ENCODE measurements at places on chromosomes 1 and 21. TPM values are rescaled to one million over a fixed set of nuclear protein-coding genes. Genes with fewer than 3 reads are reported as not detected.

The CD5L gene
- total RNA-seq: 2.4 TPM

The LAMC1 gene
- total RNA-seq: 107 TPM

The FMOD gene
- 9.9 TPM for total RNA-seq

The HAO2 gene
- total RNA-seq: not detected

The LCK gene
- total RNA-seq: 7.1 TPM

The CDC7 gene
- 1.2 TPM for total RNA-seq

The SCNM1 gene
- 17.1 TPM for total RNA-seq

The LMX1A gene
- not detected for total RNA-seq

The CELA2B gene
- not detected for total RNA-seq

The NPL gene
- 26.5 TPM for total RNA-seq

The DCAF6 gene
- total RNA-seq: 196 TPM

The C4BPB gene
- not detected for total RNA-seq

The MATN1 gene
- not detected for total RNA-seq

The DISP3 gene
- not detected for total RNA-seq

The SEC16B gene
- 0.32 TPM for total RNA-seq

The ELF3 gene
- 1.2 TPM for total RNA-seq

The LCE3E gene
- not detected for total RNA-seq

The MTARC1 gene
- total RNA-seq: 7.4 TPM

The ACADM gene
- total RNA-seq: 359 TPM

- no peaks in the 10 kb centered on the region for H3K4me1 ChIP-seq
- H3K36me3 ChIP-seq: no peaks in the 10 kb centered on the region
- H3K27ac ChIP-seq: no peak overlapping the region
- no peaks in the 10 kb centered on the region for H3K27me3 ChIP-seq
These were observed 168.0 kb upstream of the RAB4A start for GRCh38 chr1:229102741-229103391.

DNA sequence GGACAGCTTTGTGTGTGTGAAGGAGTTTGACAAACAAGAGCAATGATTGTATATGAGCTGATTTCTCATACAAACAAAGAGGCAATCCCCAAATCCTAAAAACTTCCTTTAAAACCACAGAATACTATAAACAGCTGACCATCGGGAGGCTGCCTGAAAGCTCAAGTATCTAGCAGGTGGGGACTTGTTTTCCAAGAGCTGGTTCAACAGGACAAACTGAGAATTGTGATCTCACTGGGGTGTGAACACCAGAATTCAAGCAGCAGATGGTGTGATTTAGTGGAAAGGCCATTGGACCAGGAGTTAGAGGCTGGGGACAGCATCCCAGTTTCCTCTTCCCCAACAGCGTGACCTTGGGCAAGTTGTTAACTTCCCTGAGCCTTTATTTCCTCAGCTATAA lies 13.9 kb downstream of the LMX1A start:
- H3K27ac ChIP-seq: no peak overlapping the region
- no peaks in the 10 kb centered on the region for H3K36me3 ChIP-seq
- H3K4me1 ChIP-seq: no peaks in the 10 kb centered on the region
- peaks cover 56% of the 10 kb centered on the region for H3K27me3 ChIP-seq
- H3K4me3 ChIP-seq: no peak overlapping the region
- no peak for DNase-seq

GRCh38 chr1:2528611-2528965 lies 1.5 kb downstream of the HES5 start:
- peaks cover 37% of the 10 kb centered on the region for H3K4me1 ChIP-seq
- peak overlapping the region; percentile 75 for H3K27ac ChIP-seq
- peak overlapping the region; percentile 53 for H3K4me3 ChIP-seq
- peaks cover 13% of the 10 kb centered on the region for H3K27me3 ChIP-seq
- DNase-seq: no peak

GRCh38 chr1:234675572-234675971 lies 65.6 kb upstream of the IRF2BP2 start:
- peak overlapping the region; percentile 52 for H3K27ac ChIP-seq
- H3K4me1 ChIP-seq: no peaks in the 10 kb centered on the region
- no peaks in the 10 kb centered on the region for H3K27me3 ChIP-seq
- DNase-seq: no peak

GRCh38 chr1:79976287-79976686 lies 969.8 kb upstream of the ADGRL4 start:
- H3K27ac ChIP-seq: no peak overlapping the region
- H3K36me3 ChIP-seq: no peaks in the 10 kb centered on the region
- H3K4me3 ChIP-seq: no peak overlapping the region
- no peaks in the 10 kb centered on the region for H3K27me3 ChIP-seq
- DNase-seq: no peak

GRCh38 chr21:42041246-42041645 lies 29.9 kb upstream of the UMODL1 start:
- no peak for DNase-seq
- no peaks in the 10 kb centered on the region for H3K27me3 ChIP-seq
- H3K4me1 ChIP-seq: peaks cover 9% of the 10 kb centered on the region
- H3K27ac ChIP-seq: peak overlapping the region; percentile 47
- H3K36me3 ChIP-seq: no peaks in the 10 kb centered on the region

GRCh38 chr1:164263540-164263939 lies 295.4 kb upstream of the PBX1 start:
- H3K27ac ChIP-seq: no peak overlapping the region
- H3K4me1 ChIP-seq: no peaks in the 10 kb centered on the region
- no peaks in the 10 kb centered on the region for H3K27me3 ChIP-seq
- no peaks in the 10 kb centered on the region for H3K36me3 ChIP-seq
- DNase-seq: no peak
- H3K4me3 ChIP-seq: no peak overlapping the region

DNA sequence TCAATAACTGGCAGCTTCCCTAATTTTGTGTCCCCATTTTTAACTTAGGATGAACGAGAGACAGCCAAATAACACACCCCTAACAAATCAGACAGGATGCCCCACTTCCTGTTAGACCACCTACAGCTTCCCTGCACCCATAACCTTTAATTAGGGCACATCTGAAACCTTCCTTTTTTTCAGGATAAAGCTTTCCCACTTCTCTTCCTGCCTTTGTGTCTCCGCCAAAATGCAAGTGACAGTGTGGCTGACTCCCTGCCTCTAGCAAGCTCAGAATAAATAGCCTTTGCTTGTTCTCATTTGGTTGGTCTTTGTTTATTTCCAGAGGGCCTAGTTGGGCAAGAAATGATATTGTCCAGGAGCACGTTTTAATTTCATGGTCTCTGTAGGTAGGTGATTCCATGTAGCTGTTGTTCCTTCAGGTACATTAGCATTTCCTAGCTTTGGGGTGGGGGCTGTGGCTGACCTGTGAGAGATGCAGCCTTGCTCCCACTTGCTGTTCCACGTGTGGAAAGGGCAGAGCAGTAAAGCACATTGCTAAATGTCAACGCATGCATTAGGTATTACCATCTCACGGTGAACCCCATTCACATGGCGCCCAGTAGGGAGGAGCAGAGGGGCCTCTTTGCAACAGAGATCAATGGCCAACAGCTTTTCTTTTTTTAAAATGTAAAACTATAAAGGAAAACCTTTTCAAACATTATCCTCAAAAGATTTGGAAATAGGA lies 154.9 kb downstream of the ST6GALNAC3 start:
- no peaks in the 10 kb centered on the region for H3K4me1 ChIP-seq
- H3K27me3 ChIP-seq: no peaks in the 10 kb centered on the region
- peak overlapping the region; percentile 55 for H3K27ac ChIP-seq
- no peak for DNase-seq
- H3K4me3 ChIP-seq: no peak overlapping the region

GRCh38 chr1:226967665-226968064 lies 27.6 kb downstream of the COQ8A start:
- H3K27me3 ChIP-seq: no peaks in the 10 kb centered on the region
- H3K4me3 ChIP-seq: no peak overlapping the region
- peaks cover 64% of the 10 kb centered on the region for H3K36me3 ChIP-seq
- peak overlapping the region; percentile 54 for H3K27ac ChIP-seq
- DNase-seq: no peak

GRCh38 chr1:179812501-179813292 lies 64.9 kb downstream of the TOR1AIP2 start:
- H3K36me3 ChIP-seq: no peaks in the 10 kb centered on the region
- H3K4me1 ChIP-seq: peaks cover 35% of the 10 kb centered on the region
- no peak overlapping the region for H3K4me3 ChIP-seq

GRCh38 chr1:24294228-24294672 lies 24.9 kb upstream of the GRHL3 start:
- no peaks in the 10 kb centered on the region for H3K36me3 ChIP-seq
- no peaks in the 10 kb centered on the region for H3K27me3 ChIP-seq
- no peak for DNase-seq
- H3K4me1 ChIP-seq: peaks cover 9% of the 10 kb centered on the region
- H3K4me3 ChIP-seq: no peak overlapping the region

- no peak for DNase-seq
- H3K27me3 ChIP-seq: no peaks in the 10 kb centered on the region
- H3K4me3 ChIP-seq: no peak overlapping the region
- H3K4me1 ChIP-seq: peaks cover 6% of the 10 kb centered on the region
- H3K27ac ChIP-seq: no peak overlapping the region
These were observed 260.6 kb upstream of the VAMP3 start for GRCh38 chr1:7510389-7510931.

- H3K27ac ChIP-seq: peak overlapping the region; percentile 34
- peaks cover 6% of the 10 kb centered on the region for H3K4me1 ChIP-seq
- DNase-seq: no peak
- no peak overlapping the region for H3K4me3 ChIP-seq
- no peaks in the 10 kb centered on the region for H3K36me3 ChIP-seq
- H3K27me3 ChIP-seq: no peaks in the 10 kb centered on the region
These were observed 12.3 kb downstream of the RYR2 start for GRCh38 chr1:237054313-237054712.

GRCh38 chr1:95854457-95854856 lies 620.4 kb downstream of the RWDD3 start:
- no peak for DNase-seq
- H3K4me1 ChIP-seq: no peaks in the 10 kb centered on the region
- no peak overlapping the region for H3K4me3 ChIP-seq
- no peaks in the 10 kb centered on the region for H3K27me3 ChIP-seq
- H3K27ac ChIP-seq: no peak overlapping the region

- no peak overlapping the region for H3K27ac ChIP-seq
- H3K27me3 ChIP-seq: no peaks in the 10 kb centered on the region
- no peaks in the 10 kb centered on the region for H3K36me3 ChIP-seq
- no peaks in the 10 kb centered on the region for H3K4me1 ChIP-seq
- H3K4me3 ChIP-seq: no peak overlapping the region
These were observed 140.7 kb upstream of the SPAG17 start for GRCh38 chr1:118325550-118326225.

DNA sequence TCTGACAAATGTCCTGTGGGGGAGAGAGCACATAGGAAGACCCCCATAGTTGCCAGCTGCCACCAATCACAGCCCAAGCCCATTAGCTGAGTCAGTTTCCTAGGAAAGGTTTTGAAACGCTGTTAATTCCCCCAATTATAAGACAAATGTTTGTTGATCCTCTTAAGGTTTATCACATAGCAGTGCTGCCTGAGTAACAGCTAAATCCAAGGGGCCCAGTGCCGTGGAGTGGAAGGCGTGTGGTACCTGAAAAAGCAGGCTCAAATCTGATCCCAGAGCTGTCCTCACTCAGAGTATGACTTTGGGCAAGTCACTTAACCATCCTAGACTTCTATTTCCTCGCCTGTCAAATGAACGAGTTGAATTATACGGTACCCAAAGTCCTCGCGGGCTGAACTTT lies 69.5 kb downstream of the GRIK3 start:
- no peak overlapping the region for H3K27ac ChIP-seq
- H3K4me3 ChIP-seq: no peak overlapping the region
- H3K36me3 ChIP-seq: no peaks in the 10 kb centered on the region
- H3K4me1 ChIP-seq: no peaks in the 10 kb centered on the region
- H3K27me3 ChIP-seq: peaks cover 4% of the 10 kb centered on the region

DNA sequence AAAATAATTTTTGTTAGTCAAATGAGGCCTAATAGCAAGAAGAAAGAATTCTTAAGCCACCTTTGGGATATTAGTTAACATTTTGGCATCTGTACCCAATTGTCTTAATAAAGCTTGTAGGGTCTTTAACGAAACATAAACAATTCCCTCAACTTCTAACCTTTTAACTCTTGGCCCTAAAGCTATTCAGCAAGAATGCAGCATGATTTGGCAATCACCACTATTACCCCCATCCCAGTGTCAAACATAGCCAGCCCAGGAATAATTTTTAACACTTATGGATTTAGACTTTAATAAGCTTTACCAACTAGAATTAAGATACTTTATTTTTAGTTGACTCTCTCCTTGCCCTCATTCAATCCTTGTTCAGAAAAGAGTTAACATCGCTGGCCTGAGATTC lies 2.5 kb upstream of the SLC16A4 start:
- no peaks in the 10 kb centered on the region for H3K27me3 ChIP-seq
- no peak overlapping the region for H3K27ac ChIP-seq
- H3K4me3 ChIP-seq: no peak overlapping the region
- H3K36me3 ChIP-seq: peaks cover 56% of the 10 kb centered on the region
- no peak for DNase-seq

DNA sequence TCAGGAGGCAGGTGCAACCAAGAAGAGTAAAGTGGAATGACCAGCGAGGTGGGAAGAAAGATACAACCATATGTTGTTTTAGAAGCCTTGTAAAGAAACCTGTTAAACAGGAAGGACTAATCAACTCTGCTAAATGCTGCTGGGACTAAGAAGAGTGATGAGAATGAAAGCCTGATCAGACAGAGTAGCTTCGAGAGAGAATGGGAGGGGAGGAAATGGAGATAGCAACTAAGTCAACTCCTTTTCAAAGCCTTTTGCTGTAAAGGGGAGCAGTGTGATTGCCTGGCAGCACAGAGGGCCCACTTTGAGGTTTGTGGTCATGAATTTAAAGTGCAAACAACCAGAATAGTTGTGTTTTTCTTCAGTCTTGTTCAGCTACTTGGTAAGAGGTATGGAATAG lies 31.4 kb downstream of the SLC30A7 start:
- no peak for DNase-seq
- peak overlapping the region; percentile 66 for H3K27ac ChIP-seq
- no peaks in the 10 kb centered on the region for H3K36me3 ChIP-seq
- H3K27me3 ChIP-seq: no peaks in the 10 kb centered on the region
- H3K4me1 ChIP-seq: no peaks in the 10 kb centered on the region

GRCh38 chr1:220425852-220426251 lies 102.1 kb upstream of the MARK1 start:
- no peaks in the 10 kb centered on the region for H3K27me3 ChIP-seq
- no peak overlapping the region for H3K4me3 ChIP-seq
- no peak overlapping the region for H3K27ac ChIP-seq

- H3K36me3 ChIP-seq: peaks cover 9% of the 10 kb centered on the region
- no peak overlapping the region for H3K27ac ChIP-seq
- H3K27me3 ChIP-seq: no peaks in the 10 kb centered on the region
- H3K4me1 ChIP-seq: peaks cover 21% of the 10 kb centered on the region
- H3K4me3 ChIP-seq: no peak overlapping the region
These were observed 2.8 kb upstream of the SLC25A34 start for GRCh38 chr1:15733218-15733725.

GRCh38 chr1:243549108-243549507 lies 293.3 kb downstream of the SDCCAG8 start:
- H3K27ac ChIP-seq: no peak overlapping the region
- H3K4me1 ChIP-seq: no peaks in the 10 kb centered on the region
- H3K4me3 ChIP-seq: no peak overlapping the region
- no peaks in the 10 kb centered on the region for H3K36me3 ChIP-seq
- H3K27me3 ChIP-seq: no peaks in the 10 kb centered on the region
- no peak for DNase-seq
